GM20000 (cell line): ENCODE measurements at places on chromosomes 7 and 10.

GRCh38 chr7:139767561-139767982, 10.2 kb downstream of the HIPK2 start:
- peak; percentile 49 for DNase-seq

DNA sequence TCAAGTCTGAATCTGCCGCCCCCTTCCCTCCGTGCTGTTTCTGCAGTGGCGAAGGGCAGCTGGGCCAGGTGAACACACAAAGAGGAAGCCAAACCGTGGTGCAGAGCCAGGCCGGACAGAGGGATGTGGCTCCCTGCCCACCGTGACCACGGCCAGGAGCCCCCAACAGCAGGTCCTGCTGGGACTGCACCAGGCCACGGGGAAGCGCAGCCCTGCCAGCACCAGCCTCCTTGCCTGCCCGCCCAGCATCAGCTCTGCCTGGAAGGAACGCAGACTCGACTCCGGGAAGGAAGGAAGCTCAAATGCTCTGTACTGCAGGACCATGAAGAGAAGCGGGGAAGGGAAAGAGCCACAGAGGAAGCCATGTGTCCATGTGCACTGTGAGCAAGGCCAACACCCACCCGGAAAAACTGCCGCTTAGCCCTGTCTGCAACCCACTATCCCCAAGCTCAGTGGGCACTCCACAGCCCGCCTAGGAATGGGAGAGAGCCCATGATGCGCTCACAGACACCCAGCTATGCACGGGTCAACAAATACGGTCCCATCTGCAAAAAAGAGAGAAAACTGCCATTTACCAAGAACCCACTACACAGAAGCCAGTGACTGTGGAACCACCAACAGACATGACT, 19.0 kb downstream of the GPER1 start:
- no peak for DNase-seq

GRCh38 chr10:84701370-84701720, 373.0 kb downstream of the CCSER2 start:
- no peak for DNase-seq

GRCh38 chr7:82156168-82156567, 287.4 kb downstream of the CACNA2D1 start:
- DNase-seq: no peak

DNA sequence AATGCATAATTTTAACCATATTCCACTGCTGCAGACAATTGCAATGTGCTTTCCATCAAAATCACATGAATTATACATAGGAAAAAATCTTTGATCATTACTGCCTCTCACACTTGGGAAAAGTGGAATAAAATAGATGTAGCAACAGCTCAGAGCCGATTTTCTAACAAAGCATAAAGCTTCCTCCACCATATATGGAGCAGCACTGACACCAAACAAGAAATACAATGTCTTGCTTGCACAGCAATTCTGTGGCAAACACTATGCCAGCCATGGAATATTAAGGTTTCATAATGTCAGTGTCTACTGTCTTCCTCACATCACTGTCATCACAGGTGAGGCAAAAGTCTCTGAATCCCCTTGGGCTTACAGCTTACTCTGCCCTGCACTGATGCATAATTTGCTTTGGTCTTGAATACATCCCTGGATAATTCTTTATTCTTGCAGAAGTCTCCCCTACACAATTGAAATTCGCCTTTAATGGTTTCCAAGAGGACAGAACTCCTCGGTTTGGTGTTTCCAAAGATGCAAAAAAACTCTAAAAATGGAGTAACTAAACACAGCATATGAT, 198.5 kb downstream of the CACNA2D1 start:
- DNase-seq: no peak

GRCh38 chr10:87531908-87532622, 27.4 kb downstream of the MINPP1 start:
- no peak for DNase-seq

GRCh38 chr7:3464900-3465622, 164.0 kb downstream of the SDK1 start:
- DNase-seq: no peak

GRCh38 chr7:130891254-130892094, 157.5 kb upstream of the KLF14 start:
- DNase-seq: no peak

GRCh38 chr7:83579740-83580139, 69.2 kb downstream of the SEMA3E start:
- DNase-seq: no peak

DNA sequence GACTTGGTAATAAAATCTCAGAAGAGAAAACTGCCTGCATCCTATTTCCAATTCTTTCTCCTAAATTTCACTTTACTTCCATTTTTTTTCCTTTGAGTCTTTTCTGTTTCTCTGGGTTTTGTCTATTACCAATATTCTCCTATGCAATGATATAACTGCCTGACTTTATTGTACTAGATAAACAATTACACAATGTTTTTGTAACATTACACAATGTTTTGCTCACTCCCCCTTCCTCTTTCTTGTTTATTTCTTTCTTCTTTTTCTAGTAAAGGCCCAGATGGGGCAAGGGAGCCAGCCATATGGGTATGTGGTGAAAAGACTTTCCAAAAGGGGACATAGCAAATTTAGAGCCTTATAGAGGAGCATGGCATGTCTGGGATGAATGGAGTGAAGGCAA, 278.7 kb upstream of the PHYHIPL start:
- no peak for DNase-seq

DNA sequence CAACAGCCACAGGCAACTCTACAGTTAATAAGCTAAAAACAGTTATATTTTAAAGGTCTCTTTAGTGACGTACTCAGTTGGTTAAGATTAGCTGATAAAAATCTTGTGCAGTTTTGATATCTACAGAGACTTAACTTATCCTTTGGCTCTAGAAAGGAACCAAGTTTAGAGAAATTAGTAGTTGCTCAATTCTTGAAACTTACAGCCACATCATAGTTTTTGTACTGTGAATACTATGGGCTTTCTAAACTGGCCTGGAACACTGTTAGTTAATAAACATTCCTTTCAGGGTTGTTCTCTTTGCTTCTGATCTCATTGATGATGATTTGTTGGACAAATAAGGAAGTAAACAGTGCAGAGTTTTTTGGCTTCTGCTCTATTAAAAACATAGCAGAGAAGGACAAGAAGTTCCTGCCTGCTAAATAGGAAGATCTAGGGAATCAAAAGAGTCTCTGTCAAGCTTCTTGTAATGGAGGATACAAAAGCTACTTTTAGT, 73.1 kb downstream of the MKLN1 start:
- DNase-seq: no peak
